ENCODE measurements at places on chromosomes 1 and 21. TPM values are rescaled to one million over a fixed set of nuclear protein-coding genes. Genes with fewer than 3 reads are reported as not detected.

CD84 gene
- total RNA-seq, result not detected

MYBPH gene
- not detected for total RNA-seq

PRRX1 gene
- total RNA-seq, result 0.98 TPM

S100A11 gene
- 108 TPM for total RNA-seq

KRTAP12-2 gene
- not detected for total RNA-seq

CAMK1G gene
- not detected for total RNA-seq

SPRR2E gene
- total RNA-seq, result not detected

SLC16A4 gene
- total RNA-seq, result 1.4 TPM

PIK3R3 gene
- 14.9 TPM for total RNA-seq

RHCE gene
- total RNA-seq, result 0.33 TPM

TNFRSF4 gene
- total RNA-seq, result 3.6 TPM

GUCA2B gene
- not detected for total RNA-seq

MXRA8 gene
- total RNA-seq, result 1.6 TPM

Data from vein endothelial cell (primary cell).